Putamen (tissue), 1 donor: ENCODE measurements at places on chromosomes 7 and 10.
A peak's percentile ranks its signal among the peaks of the same experiment; 100 is the strongest.

DNA sequence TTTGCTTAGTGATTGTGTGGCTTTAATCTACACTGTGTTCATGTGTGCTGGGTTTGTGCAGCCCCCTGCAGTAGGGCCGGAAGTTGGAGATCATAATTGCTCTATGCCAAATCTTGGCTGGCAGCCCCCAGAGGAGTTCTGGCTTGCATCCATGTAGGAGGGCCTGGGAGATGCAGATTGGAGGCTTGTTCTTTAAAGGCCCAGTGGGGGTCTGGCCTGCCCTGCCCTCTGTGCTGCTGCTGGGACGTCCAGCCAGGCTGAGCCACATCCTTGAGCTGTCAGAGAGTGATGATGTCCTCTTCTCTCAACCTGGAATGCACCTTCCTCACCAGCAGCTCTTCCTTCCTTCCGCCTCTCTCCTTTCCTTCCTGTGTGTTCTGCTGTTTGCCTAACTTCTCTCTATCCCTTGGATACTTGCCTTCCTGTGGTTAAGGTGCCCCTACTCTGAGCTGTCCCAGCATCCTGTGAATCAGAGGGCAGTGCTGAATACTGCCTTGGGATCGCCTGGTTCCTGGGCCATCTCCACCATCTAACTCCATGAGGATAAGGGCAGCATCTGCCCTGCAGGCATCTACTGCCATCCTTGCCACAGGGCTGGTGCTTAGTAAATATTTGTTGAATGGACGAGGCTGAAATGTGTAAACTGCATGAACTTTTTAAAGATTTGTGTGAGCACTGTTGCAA lies 30.2 kb downstream of the DOCK1 start:
- DNase-seq = no peak

DNA sequence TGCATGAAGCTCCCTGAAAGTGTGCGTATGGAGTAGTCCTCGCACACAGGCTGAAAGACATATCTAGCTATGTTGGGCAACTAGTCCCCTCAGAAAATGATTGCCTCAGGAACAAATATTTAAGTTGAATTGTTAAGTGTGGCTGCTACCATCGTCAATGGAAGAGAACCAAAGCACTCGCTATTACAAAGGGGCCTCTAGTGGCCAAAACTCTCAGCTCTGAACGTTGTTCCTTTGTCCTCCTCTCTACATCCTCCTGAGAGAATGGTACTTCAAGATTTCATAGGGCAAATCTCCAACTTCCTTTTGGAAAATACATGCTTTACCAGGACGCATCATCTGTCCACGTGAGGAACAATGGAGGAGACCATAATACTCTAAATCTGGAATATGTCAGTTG lies 209.9 kb downstream of the NRG3 start:
- DNase-seq = no peak

GRCh38 chr7:47565640-47566250 lies 16.2 kb downstream of the TNS3 start:
- no peak for DNase-seq

- no peak for DNase-seq
Measured at GRCh38 chr7:106036004-106036403, 72.9 kb downstream of the CDHR3 start.

- DNase-seq = no peak
Measured at GRCh38 chr10:76975126-76975525, 662.5 kb downstream of the KCNMA1 start.

DNA sequence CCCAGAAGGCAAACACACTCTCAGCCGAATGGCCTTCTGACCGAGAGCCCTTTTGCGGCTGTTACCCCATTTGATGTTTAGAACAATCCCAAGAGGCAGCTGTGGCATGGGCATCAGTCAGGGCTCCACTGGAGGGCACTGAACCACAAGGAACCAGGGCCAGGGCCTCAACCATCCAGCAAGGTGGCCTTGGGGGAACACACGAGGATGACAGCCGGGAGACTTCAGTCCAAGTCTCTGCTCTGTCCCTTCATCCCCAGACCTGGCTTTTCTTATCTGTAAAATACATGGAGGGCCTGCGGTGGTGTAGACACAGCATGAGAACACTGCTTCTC lies 63.6 kb upstream of the INSIG1 start:
- no peak for DNase-seq

- no peak for DNase-seq
Measured at GRCh38 chr7:135428879-135429278, 81.0 kb downstream of the CNOT4 start.

DNA sequence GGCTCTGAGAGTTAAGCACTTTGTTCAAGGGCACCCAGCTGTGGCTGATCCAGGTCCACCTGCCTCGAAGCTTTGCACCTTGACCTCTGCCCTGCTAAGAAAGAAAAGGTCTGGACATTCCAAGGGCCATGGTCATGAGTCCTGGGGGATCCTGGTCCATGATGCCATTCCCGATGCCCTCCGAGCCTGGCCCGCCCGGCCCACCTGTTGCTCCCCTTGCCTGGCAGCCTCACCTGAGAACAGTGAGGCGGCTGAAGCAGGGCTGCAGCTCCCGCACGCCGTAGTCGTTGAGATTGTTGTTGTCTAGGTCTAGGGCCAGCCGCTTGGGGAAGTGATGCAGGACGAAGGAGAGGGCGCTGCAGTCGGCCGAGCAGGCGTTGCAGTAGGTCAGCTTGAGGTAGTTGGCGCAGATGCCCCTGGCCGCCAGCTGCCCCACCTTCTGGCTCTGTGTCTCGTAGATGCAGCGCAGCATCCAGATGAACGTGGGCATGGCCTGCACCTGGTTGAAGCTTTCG lies 27.5 kb downstream of the NOD1 start:
- DNase-seq = no peak

- no peak for DNase-seq
Measured at GRCh38 chr10:131381576-131381975, 70.1 kb upstream of the TCERG1L start.

DNA sequence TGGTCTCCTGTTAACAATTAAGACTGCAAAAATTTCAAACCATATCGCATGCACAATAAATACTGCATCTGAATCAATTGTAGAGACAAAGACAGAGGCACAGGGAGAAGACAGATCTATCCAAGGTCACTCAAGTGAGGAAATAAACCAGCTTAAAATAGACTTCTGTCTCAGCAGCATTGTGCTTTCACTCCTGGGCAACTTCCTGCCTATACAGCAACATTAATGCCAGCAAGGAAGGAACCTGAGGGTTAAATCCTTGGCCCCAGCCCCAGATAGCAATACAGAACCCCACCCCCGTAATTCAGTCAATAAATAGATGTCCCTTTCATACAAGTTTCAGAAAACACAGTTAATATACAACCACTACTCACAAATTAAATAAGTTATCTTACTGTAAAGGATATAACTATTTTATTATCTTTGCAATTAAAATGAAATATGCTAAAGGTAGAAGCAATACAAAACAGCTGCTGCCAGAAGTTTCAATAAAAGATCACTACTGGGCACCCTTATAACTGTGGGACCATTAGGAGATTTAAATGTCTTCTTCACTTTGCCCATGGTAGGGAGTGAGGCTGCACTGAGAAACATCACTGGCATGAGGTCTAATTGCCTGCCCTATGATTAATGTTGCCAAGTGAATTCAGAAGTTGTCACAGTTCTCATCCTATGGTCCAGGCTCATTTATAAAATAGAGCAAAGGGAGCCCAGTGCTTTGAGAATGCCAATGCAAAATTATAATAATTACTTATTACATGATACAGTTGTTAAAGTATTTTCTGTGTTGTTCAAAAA lies 49.4 kb downstream of the CAV1 start:
- DNase-seq = no peak

- DNase-seq = no peak
Measured at GRCh38 chr10:62527019-62527827, 153.1 kb downstream of the ZNF365 start.

DNA sequence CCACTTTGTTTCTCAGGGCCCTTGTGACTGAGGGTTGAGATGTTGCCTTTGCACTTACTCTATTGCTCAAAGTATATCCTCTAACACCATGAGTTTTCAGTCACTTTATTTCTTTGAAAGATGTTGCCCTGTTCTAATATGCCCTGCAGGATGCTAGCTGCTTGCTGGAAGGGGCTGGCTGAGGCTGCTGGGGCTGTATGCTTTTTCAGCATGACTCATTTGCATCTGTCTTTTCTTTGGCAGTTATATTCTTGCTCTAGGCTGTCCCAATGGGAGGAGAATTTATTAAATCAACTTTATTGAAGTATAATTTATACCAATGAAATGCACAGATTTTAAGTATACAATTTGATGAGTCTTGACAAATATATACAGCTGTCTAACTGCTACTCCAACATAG lies 157.7 kb downstream of the PLPP4 start:
- DNase-seq = no peak

DNA sequence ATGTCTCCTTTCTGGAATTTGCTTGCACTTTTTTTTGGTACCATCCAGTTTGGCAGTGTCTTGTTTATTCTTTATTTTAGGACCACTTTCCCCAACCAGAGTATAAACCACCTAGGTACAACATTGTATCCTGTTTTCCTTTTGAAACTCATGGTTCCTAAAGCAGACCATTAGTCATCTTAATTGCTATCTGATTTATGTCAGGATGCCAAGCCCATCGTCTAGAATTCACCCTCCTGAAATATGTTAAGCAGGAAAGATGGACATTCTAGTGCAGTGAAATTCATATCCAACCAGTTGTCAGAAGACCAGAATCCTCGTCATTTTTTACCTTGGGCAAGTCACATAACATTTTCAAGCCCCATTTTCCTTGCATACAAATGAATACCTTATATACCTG lies 223.6 kb upstream of the KMT2E start:
- no peak for DNase-seq

- DNase-seq = no peak
Measured at GRCh38 chr10:118823256-118823907, 68.6 kb upstream of the CACUL1 start.

DNA sequence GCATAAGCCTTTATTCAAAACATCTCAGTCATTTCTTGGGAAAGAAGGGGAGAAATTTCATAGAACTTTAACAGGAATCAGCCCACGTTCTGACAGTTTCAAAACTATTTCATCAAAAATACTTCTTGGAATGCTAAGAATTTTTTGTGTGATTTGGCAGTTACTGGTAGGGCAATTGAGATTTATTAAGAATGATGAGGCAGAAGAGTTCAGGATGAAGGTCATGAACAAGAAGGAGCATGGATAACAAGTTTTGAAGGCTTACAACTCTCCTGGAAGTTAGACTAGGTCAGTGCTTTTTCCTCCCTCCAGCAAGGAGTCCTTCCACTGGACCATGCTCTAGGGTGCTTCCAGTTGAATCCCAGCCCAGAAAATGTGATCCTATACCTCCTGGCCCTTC lies 569.9 kb downstream of the ANKRD7 start:
- no peak for DNase-seq

DNA sequence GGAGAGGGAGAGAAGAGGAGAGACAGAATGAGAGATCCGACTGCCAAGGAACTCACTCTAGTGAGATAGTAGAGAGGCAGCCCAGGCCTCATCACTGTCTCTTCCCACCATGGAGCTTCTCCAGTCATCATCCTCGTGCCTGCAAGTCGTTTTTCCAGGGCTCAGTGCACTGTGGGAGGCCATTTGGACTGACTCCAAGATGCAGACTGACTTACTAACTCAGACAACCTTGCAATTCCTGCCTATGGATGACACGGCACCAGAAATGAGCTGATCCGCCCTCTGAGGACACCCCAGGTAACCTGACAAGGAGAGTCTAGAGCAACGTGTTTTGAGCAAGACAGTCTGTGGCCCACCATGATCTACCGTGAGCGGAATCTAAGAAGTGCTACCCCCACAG lies 154.9 kb downstream of the GLI3 start:
- DNase-seq = peak; percentile 75

DNA sequence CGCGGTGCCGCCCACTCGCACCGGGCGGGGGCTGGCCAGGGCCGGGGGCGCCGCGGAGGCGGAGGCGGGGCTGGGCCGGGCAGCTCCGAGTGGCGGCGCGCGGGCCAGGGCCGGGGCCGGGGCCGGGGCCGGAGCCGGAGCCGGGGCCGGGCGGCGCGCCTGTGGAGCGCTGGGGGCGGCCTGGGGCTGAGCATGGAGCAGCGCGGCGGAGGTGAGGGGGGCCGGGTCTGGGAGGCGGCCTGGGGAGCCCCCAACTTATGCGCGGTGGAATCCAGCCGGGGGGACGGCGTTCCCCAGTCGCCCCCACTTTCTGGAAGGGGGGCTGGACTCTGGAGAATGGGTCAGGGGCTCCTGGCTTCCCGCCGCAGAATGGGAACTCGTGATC lies at the start of gene LZTS2:
Gene LZTS2 (plus strand): TSS at position 67 of the 385 bp plus-strand sequence. CDS start 2,731 bp downstream, outside the sequence.
- no peak for DNase-seq

GRCh38 chr7:112154690-112155089 lies 51.5 kb downstream of the DOCK4 start:
- DNase-seq = no peak

DNA sequence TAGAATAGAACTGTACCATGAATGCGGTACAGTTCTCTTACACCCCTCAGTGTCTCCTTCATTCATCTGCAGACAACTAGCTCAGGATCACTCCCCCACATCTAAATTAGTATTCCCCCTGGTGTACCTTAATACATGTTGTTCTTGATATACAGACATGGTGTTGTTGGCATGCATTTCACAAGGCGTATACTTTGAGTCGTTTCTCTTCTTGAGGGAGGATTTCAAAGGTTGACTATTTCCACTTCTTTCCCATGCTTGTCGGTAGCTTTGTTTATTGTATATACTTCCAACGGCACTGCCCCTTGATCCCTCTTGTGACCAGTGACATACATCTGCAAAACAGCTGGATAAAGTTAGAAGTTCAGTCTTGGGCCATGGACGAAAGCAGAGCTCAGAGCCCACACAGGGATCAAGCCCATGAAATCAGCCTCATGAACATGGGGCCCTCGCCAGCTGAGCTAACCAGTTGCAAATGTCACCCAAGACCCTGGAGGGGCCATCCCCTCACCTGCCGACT lies 8.6 kb downstream of the CPA4 start:
- DNase-seq = no peak

- DNase-seq = no peak
Measured at GRCh38 chr7:32618987-32619386, 123.7 kb downstream of the AVL9 start.

DNA sequence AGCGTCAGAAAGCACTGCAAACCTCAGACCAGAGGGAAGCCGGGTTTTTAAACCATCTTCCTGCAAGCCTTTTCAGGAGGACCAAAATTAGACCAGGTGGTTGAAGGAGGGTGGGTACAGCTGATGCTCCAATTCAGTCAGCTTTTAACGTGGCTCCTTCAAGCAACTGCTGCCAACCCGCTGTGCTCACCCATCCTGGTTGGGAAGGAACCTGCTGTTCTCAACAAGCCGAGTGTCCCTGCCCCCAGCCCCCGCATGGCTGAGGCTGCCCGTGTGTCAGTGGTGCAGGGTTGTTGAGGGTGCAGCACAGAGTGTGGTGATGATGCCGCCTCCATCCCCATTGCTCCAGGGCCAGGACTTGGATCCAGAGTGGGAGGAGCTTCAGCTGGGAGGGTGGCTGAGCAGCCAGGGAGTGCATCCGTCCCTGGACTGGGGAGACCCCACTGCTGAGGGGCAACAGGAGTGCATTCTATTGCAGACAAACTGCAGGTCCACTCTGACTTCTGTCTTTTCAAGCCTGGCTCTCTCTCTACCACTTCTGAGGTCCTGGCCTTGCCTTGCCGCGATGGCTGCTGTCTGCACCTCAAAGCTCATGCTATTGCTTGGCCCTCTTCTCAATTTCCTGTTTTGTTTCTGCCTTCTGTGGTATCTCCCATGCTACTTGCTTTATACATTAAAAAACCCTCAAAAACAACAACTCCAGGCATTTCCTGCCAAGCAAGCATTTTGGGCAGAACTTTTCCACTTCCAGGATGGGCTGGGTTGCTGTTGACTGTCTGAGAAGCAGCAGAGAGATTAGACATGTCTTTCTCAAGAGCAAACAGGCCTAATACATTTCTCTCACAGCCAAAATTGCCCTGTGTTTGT lies 134.7 kb downstream of the DNAJB6 start:
- DNase-seq = no peak
